ENCODE measurements at places on chromosomes 3 and 15.
A peak's percentile ranks its signal among the peaks of the same experiment; 100 is the strongest.

- DNase-seq = peak; percentile 55
Observed at GRCh38 chr3:37243820-37244748, 69.7 kb upstream of the LRRFIP2 start.

DNA sequence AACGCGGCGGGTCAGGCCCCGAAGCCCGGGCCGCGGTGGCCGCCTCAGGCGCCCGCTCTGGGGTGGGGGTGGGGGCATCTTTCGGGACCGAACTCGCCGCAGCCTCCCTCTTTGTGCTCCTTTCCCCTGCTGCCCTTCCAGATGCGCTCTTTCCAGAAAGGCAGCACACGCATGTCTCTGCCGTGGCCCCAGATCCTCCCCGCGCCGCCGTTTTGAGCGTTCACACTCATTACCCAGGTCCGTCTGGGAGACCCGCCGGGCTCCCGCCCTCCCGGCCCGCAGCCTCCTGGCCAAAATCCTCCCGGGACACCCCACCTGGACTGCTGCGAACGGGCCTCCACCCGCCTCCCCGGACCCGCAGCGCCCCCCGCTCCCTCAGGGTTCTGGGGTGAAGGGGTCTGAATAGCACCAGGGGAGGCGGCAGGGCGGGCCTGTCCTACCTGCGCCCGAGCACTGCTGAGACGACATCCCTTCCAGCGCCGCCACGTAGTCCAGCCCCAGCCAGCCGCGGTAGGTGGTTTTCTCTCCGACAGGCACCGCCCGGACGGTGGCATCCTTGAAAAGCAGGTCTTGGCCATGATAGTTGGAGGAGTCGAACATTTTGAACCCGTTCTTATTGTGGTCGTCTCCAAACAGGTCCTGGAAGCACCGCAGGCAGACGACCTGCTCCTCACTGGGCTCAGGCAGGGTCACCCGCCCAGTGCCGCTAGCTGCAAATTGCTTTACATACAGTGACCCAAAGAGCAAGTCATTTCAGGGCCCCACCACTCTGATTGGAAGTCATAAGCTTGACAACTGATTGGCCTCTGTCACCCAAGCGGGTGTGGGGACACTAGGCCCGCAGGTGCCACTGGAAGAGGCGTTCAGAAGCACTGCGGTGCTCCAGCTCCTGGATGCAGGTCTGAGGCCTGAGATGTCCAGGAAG, 25.9 kb downstream of the MELTF start:
- peak; percentile 44 for DNase-seq

GRCh38 chr3:128170866-128171516, 17.7 kb downstream of the EEFSEC start:
- no peak for DNase-seq

DNA sequence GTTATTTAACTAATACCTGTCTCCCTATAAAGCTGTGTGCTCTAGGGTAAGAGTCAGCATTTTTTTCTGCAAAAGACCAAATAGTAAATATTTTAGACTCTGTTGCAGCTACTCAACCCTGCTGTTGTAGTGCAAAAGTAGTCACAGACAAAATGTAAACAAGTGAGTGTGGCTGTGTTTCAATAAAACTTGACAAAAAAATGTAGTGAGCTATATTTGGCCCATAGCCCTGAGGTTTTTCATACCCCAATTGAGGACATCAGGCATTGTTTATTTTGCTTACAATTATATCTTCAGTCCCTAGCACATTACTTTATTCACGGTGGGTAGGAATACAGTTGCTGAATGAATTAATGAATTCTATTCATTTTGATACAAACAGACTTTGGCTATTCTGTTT, 58.7 kb upstream of the TBC1D5 start:
- no peak for DNase-seq

DNA sequence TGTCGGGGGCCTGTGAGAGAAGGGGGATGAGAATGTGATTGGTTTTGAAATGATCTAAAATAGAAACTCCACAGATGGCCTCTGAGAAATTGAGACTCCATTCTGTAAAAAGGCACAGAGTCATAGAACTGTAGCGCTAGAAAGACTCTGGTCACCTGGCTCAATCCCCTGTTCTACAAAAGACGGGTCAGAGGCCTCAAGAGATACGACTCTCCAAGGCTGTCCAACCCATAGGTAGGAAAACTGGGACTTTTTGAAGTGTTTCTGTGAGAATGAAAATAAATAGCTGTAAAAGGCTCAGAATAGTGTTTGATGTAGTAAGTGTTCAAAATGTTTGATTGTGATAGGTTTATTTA, 11.7 kb upstream of the TMC3 start:
- no peak for DNase-seq

DNA sequence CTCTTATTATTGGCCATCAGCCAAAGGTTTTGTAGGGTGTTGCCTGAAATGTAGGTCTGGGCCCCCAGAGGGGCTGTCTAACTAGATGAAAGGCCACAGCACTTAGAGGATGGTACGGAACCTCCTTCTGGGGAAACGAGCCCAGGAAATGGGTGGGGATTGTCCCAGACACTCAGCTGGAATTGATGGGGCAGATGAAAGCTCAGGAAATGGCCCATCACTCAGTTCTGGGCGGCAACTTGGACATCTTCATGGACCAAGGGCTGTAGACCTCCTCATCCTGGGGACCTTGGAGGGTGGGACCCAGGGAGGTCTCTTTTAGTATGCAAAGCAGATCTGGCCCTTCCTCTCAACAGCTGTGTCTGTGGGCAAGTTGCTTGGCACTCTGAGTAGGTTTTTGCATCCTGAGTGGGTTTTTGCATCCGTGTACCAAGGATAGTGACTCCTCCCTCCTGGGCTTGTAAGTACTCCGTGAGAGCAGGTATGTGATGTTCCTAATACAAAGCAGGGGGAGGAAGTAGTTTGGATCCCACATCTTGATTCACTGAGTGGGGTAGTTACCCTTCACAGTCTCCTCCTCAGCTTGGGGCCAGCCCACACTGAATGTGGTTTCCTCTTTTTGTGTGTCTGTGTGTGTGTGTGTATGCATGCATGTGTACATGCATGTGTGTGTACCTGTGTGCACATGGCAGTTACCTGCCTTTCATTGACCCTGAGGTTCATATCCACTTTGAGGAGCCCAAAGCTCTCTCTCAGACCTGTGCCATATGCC, 292.0 kb downstream of the RPLP1 start:
- peak; percentile 19 for DNase-seq

DNA sequence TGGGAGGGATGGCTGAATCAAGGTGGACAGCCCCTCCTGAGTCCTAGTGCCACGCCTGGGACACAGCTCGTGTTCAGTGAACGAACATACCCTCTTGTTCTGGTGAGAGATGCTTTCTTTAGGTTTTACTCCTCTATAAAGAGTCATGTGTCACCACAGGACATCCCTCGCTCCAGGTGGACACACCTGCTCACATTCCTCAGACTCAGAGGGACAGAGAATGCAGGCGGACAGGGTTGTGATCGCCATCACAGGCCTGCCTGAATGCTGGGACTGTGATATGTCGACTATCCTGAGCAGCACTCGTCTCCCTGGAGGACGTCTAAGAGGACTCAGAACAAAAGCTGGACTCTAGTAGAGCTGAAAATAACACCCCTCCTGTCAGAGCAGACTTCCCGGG, 96.4 kb upstream of the SNRPA1 start:
- DNase-seq = no peak

GRCh38 chr3:107063351-107063750, 313.9 kb upstream of the CCDC54 start:
- DNase-seq = no peak

DNA sequence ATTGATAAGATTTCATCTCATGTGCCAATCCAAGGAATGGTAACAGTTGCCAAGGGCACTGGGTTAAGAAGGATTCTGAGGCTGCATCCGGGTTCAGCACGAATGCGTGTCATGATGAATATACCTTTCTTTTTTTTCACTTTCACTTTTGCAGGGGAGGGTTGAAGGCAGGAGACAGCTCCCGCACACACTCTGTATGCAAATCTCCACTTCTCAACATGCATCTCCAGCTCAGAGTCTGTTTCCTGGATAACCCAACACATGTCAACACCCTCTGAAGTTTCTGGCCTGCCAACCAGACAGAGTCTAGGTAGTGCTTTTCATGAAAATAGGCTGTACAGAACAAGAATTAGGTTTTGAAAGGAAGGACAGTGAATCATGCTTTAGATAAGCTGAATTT, 21.6 kb downstream of the B4GALT4 start:
- DNase-seq = no peak

- no peak for DNase-seq
Observed at GRCh38 chr15:55248895-55249294, 40.7 kb downstream of the RAB27A start.

DNA sequence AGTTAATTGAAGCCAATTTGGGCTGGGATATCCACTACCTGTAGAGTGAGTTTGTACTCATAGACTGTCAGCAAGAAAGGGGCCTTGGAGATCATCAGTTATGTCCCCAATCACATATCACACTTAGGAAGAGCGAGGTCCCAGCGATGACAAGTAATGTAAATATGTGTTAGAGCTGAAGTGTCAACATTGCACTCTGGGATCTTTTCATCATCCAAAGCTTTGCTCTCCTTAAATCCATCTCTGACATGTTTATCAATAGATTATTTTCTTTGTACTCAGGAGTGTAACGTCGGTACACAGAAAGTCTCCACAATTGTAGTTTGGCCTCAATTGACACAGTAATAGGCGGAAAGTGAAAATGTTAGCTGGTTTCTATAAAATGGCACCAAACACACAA, 113.7 kb upstream of the TPRG1 start:
- DNase-seq = no peak

GRCh38 chr3:121895736-121896135, 1.5 kb downstream of the SLC15A2 start:
- DNase-seq = no peak

GRCh38 chr15:49758456-49758855, 137.6 kb downstream of the DTWD1 start:
- DNase-seq = no peak

GRCh38 chr15:78811124-78811824, at the start of gene ADAMTS7:
ADAMTS7 (minus strand) TSS chr15:78811464; CDS start chr15:78811220, 244 bp downstream.
- DNase-seq = peak; percentile 58

DNA sequence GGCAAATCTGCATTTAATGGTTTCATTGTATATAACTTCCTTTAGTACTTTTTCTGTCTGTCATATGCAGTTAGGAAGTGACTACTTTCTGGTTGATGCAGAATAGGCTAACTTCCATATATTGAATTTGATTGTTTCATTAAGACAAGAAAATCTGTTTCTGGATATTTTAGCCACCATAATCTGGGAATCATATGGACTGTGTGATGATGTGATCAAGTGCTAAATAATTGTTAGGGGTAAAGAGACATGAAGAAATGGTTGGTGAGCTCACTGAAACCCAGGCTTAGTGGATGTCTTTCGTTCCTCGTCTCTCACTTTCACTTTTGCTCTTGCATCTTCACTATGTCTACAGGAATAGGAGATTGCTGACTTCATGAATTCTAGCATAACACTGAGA, 3.5 kb upstream of the MNS1 start:
- no peak for DNase-seq

DNA sequence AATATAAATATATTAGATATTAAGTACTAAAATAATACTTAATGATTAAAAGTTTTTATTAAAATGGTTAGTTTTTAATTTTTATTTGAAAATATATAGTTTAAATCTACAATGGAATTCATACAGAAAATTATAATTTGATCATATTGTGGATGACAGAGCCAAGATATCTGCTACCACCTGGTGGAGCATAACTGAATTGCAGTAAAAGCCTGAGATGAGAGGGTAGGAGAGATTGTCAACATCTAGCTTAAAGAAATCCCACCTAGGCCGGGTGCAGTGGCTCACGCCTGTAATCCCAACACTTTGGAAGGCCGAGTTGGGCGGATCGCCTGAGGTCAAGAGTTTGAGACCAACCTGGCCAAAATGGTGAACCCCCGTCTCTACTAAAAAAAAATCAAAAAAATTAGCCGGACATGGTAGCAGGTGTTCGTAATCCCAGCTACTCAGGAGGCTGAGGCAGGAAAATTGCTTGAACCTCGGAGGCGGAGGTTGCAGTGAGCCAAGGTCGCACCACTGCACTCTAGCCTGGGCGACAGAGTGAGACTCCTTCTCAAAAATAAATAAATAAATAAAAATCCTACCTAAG, 25.1 kb upstream of the CSTA start:
- DNase-seq = no peak

- DNase-seq = no peak
Observed at GRCh38 chr3:35968043-35968622, 328.8 kb downstream of the ARPP21 start.

- no peak for DNase-seq
Observed at GRCh38 chr3:71281280-71281679, 302.2 kb downstream of the FOXP1 start.

- peak; percentile 67 for DNase-seq
Observed at GRCh38 chr3:67655364-67656121, 1.1 kb upstream of the SUCLG2 start.

DNA sequence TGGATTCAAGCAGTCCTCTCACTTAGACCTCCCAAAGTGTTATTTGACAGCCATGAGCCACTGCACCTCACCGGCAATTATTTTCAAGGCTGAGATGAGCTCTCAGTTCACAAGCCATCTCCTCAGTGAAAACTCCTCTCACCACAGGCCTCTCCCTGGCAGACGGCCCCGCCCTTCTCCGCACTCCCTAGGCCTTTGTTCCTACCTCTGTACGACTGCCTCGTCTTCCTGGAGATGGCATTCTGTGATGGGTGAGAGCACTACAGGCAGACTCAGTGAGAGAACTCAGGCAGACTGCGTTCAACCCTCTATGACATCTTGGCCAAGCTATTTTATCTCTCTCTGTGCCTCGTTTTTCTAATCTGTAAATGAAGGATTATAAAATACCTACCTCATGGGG, 67.0 kb upstream of the TPM1 start:
- DNase-seq = no peak

DNA sequence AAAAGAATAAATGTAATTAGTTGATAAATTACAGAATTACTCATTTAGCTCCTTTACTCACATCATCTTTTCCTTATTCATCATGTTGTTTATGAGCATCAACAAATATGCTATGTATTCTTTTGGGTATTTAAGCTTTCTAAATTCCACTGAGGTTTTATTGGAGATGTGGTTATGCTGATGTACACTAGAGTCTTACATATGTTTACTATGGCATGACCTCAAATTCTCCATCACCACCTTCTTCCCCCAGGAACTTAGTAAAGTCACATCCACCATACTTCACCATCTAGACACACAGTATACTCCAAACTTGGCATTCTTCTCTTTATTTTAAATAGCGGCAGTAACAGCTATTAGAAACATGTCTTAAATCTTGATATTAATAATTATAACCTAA, 74.1 kb upstream of the MELTF start:
- no peak for DNase-seq

DNA sequence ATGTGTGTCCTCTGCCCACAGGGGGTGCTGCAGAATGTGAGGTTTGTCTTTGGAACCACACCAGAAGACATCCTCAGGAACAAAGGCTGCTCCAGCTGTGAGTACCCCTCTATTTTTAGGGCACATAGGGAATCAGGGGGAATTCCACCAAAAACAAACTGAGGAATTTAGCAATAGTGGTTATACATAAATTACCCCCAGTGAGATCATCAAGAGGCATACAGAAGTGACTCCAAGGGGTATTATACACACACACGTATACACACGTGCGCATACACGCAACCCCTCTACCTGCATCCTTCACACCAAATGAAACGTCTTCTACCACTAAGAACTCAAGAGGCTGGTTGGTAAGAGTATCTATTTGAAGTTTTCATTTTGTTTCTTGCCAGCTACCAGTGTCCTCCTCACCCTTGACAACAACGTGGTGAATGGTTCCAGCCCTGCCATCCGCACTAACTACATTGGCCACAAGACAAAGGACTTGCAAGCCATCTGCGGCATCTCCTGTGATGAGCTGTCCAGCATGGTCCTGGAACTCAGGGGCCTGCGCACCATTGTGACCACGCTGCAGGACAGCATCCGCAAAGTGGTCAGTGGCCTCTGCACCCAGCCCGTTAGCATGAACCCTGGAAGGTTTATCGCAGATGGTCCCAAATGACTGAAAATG, 2.9 kb downstream of the THBS1 start:
- DNase-seq = no peak

- no peak for DNase-seq
Observed at GRCh38 chr3:127822041-127822681, at the start of gene MGLL. MGLL (minus strand) TSS chr3:127822515; CDS start chr3:127822318, 197 bp downstream.
